Left renal cortex interstitium (tissue), 4 donors: ENCODE measurements at places on chromosomes 11 and 22.

- DNase-seq = peak; percentile 43
Measured at GRCh38 chr11:96906476-96906875, 516.7 kb downstream of the JRKL start.

- no peak for DNase-seq
Measured at GRCh38 chr11:67409261-67409666, 5.4 kb downstream of the TBC1D10C start.

DNA sequence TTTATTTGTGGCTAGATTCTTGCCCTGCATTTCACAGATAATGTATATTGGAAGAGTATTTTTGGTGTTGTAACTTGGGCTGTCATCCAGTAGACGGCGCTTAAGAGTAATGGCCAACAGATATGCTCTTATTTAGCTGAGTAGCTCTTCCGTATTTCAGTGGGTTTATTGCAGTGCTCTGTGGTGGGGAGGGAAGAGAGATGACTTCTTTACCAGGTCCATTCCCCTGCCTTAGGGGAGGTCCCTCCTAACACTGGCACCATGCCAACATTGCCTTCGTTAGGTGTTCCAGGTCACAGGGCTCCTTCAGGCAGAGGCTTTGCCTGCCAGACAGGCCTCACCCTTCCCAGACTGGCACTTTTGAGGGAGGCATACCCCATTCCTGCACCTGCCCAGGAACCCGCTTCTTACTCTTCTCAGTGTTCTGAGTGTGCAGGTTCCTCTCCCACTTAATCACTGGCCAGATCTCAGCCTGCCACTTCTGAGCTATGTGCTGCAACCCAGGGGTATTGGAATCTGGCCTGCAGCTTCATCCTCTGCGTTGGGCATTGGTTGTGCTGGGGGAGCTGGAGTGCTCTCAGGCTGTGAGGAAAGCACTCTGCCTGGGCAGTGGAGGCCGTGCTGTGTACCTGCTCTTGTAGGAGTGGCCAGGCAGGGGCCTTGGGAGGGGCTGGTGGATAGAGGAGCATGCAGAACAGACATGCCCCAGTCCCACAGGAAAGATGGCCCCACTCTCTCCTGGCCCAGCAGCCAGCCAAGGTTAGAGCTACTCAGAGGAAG, 29.4 kb upstream of the SLN start:
- no peak for DNase-seq

- DNase-seq = no peak
Measured at GRCh38 chr11:95984072-95984471, 60.2 kb upstream of the MTMR2 start.

GRCh38 chr22:17639247-17639741, 737 bp downstream of the BCL2L13 start:
- DNase-seq = peak; percentile 38

DNA sequence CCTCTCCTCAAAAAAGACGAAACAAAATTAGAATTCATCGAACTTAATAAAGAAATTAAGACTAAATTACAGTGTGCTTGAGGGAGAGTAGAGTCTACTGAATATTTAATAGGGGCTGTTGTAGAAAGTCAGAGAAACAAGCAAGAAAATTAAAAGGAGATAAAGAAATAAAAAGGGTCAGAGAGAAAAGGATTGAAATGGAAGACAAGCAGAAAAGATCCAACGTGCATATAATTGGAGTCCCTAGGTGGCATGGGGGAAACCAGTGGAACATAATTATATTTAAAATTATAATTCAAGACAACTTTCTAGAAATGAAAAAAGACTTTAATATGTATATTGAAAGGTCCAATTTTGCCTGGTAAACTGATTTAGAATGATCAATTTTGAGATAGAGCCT, 74.3 kb downstream of the ACER3 start:
- no peak for DNase-seq

DNA sequence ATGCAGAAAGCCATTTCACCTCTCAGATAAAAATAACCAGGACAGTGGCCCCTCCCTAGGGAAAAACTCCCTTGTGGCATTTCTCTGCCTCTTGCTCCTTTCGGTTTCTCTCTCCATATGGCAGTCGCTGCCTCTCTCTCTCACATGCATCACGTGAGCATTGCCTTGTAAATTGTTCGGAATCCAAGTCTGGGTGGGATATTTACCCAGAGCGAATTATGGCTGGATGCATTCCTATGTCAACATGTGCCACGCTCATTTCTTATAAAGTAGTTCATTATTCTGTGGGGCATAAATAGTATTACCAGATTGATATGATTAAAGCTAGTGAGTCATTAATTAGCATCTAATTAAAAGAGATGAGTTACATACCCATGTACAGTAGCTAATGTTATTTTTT, 392.9 kb downstream of the INSC start:
- DNase-seq = no peak

- DNase-seq = no peak
Measured at GRCh38 chr11:73528483-73529203, 69.3 kb downstream of the FAM168A start.

DNA sequence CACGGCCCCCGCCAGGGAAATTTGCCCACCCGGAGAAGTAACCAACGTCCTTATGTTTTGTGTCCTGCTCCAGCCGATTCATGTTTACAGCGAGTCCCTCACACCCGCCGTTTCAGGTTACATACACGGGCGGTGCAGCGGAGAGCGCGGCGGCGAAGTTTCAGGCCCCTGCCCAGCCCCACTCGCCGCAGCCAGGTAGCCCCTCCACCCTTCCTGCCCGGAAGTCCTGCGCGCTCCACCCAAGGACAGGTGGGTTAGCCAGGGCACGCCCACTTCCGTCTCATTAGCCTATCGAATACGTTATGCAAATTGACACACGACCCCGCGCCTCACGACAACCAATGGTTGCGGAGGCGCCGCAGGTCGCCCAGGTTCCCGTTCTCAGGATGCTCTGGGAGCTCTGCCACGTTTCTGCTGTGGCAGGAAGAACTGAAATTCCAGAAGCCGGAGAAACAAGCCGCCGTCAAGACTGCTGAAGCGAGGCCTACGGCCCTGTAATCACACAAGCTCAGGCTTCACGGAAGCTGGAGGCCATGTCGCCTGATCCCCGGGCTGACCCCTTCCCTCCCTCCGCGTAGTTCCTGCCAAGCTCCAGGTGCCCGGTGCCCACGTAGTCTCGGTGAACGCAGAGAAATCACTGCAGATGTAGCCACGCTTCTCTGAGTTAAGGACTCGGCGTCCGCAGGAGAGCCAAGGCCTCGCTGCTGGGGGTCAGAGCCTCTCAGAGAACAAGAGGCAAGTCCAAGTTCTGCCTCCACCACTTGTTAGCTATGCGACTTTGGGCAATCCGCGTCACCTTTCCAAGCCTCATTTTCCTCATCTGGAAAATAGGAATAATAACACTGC, 22.4 kb upstream of the MYH9 start:
- DNase-seq = peak; percentile 92

GRCh38 chr11:83051760-83052671, 19.7 kb downstream of the RAB30 start:
- no peak for DNase-seq

DNA sequence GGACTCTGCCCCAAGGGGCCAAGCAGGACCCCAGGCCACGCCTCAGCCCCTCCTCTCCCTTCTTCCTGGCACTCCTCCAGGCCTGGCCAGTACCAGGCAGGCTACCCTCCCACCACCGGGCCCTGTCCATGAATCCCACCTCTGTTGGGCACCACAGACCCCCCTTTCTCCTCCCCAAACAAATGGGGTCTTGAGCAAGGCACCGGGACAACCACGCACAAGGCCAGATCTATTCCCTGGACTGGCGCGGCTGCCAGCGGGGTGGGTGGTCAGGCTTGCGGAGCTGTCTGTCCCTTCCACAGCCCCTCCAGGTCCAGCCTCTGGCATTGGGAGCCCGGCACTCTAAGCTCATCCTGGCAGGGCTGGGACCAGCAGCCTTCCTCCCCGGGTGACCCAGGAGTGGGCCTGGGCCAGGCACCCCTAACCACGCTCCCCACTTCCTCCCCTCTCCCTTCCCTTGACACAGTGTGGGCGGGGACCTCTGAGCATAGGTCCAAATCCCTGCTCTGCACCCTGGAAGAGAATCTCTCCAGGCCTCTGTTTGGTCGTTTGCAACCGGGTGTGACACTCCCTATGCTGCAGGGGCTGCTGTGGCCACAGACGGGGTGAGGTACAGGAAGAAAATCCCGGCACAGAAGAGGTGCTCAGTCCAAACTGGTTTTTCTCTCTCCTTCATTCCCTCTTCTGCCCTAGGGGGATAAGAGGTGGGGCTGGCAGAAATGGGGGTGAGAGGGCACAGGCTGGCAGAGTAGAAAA, 14.6 kb downstream of the ELFN2 start:
- no peak for DNase-seq

GRCh38 chr11:123386796-123387510, 43.1 kb upstream of the GRAMD1B start:
- DNase-seq = no peak

DNA sequence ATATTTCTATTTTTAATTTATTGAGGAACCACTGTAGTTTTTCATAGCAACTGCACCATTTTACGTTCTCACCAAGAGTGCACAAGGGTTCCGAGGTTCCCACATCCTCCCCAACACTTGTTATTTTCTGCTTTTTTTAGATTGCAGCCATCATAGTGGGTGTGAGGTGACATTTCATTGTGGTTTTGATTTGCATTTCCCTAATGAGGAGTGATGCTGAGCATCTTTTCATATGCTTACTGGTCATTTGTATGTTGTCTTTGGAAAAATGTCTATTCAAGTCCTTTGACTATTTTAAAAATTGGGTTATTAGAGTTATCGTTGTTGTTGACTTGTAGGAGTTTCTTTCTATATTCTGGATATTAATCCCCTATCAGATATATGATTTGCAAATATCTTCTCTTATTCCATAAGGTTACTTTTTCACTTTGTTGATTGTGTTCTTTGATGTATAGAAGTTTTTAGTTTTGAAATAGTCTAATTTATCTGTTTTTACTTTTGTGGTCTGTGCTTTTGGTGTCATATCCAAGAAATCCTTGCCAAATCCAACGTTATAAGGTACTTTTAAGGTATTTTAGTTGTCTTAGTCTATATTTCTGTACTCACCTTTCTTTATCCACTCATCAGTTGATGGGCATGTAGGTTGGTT, 9.0 kb downstream of the NEAT1 start:
- DNase-seq = no peak

GRCh38 chr11:58068655-58069054, 37.9 kb downstream of the OR6Q1 start:
- no peak for DNase-seq

GRCh38 chr11:19730373-19730772, 17.7 kb downstream of the NAV2 start:
- DNase-seq = no peak

- peak; percentile 5 for DNase-seq
Measured at GRCh38 chr11:41201156-41201555, 258.3 kb downstream of the LRRC4C start.

GRCh38 chr11:34343153-34343552, 14.7 kb downstream of the ABTB2 start:
- DNase-seq = no peak

DNA sequence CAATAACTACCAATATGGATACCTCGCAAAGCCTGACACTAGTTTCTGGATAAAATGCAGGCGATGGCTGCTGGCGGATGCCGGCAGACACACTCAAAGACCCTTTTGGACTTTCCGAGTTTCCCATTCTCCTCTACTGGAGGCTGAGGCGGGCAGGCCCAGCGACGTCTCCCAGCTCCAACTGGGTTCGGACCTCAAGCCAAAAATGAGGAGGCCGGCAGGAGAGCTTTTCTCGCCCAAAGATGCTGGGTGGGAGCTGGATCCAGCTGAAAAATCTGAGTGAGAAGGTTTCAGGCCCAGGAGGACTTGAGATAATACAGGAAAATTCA, 428 bp upstream of the FEZ1 start:
- no peak for DNase-seq

- DNase-seq = no peak
Measured at GRCh38 chr22:50186181-50186714, 535 bp downstream of the TRABD start.

DNA sequence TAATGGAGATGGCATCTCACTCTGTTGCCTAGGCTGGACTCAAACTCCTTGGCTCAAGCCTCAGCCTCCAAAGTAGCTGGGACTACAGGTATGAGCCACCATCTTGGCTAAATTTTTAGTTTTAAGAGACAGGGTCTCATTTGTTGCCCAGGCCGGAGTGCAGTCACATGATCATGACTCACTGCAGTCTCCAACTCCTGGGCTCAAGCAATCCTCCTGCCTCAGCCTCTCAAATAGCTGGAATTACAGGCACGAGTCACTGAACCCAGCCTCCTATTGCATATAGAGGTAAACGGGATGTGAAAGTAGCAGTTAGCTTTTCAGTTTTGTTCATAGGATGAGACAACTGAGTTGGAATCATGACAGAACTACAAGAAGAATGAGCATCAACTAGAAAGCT, 9.5 kb upstream of the NAALAD2 start:
- DNase-seq = no peak

DNA sequence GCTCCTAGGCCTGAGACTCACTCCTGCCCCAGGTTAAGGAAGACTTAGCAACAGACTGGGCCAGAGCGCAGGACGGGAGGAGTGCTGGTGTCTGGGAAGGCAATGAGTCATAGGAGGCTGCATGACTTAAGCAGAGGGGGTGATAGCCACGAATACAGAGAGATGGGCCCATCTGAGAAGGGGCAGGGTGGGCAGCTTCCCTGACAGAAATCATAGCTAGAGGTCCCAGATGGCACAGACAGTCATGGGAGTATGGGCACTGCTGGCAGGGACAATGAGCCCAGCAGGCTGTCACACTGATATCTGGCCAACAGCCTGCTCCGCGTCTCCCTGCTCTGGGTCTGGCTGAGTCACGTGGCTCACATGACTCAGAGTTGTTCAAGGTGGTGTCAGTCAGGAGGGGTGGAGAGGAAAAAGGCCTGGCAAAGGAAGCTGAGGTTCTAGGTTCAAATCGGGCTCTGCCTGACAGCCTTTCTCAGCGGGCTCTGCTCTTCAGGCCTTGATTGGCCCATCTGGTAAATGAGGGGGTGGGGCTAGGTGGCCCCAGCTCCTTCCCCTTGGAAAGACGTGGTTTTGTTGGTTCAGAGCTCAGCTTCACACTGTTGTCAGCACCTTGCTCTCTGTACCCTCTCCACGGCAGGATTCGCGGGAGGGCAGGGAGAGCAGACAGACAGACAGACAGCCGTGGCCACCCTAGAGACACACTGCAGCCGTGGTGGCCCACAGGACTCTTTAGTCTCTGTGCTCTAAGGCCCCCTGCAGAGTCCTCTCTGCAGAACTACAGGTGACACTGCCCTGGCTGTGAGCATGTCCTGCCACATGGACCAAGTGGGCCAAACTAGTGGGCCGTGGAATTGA, 47.8 kb downstream of the DBX1 start:
- DNase-seq = no peak

- no peak for DNase-seq
Measured at GRCh38 chr22:29079218-29079901, 6.5 kb downstream of the KREMEN1 start.

GRCh38 chr11:126137136-126137535, 74.3 kb downstream of the RPUSD4 start:
- DNase-seq = no peak

DNA sequence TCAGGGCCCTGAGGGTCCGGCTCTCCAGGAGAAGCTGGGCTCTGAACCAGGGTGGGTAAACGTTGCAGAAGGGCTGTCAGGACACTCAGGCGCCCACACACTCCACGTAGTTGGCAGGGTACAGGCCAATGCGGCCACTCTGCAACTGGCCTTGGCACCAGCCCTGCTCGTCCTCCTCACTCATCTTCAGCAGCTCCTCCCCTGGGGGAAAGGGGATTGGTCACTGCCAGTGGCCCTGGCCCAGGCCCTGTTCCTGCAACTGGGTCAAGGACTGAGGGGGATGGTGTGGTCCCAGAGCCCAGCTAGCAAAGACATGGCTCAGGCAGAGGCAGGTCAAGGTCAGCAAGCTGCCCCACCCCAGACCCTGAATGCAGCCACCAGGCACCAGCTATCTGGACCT, 1.2 kb upstream of the ARFGAP2 start:
- no peak for DNase-seq
